ENCODE measurements at places on chromosomes 2 and 18. TPM values are rescaled to one million over a fixed set of nuclear protein-coding genes. Genes with fewer than 3 reads are reported as not detected.

The ITGA4 gene
- 178 TPM for total RNA-seq

The ARHGEF33 gene
- not detected for total RNA-seq

The PIAS2 gene
- 55.9 TPM for total RNA-seq

The SERPINB12 gene
- not detected for total RNA-seq

The MRPS9 gene
- 17.5 TPM for total RNA-seq

The IL36G gene
- not detected for total RNA-seq

The KIF5C gene
- total RNA-seq, result 1.8 TPM

The NAT8 gene
- total RNA-seq, result not detected

The TEX51 gene
- total RNA-seq, result not detected

The FKBP7 gene
- total RNA-seq, result 1.3 TPM

The LIPT1 gene
- 21.4 TPM for total RNA-seq

The ACOXL gene
- total RNA-seq, result not detected

The LCLAT1 gene
- total RNA-seq, result 14.2 TPM

The SRD5A2 gene
- not detected for total RNA-seq

The GAL3ST2 gene
- not detected for total RNA-seq

The RETREG2 gene
- 79.0 TPM for total RNA-seq

The CNDP1 gene
- total RNA-seq, result 0.57 TPM

The GAD1 gene
- total RNA-seq, result not detected
